ENCODE measurements at places on chromosomes 6 and 20.
A peak's percentile ranks its signal among the peaks of the same experiment; 100 is the strongest.

DNA sequence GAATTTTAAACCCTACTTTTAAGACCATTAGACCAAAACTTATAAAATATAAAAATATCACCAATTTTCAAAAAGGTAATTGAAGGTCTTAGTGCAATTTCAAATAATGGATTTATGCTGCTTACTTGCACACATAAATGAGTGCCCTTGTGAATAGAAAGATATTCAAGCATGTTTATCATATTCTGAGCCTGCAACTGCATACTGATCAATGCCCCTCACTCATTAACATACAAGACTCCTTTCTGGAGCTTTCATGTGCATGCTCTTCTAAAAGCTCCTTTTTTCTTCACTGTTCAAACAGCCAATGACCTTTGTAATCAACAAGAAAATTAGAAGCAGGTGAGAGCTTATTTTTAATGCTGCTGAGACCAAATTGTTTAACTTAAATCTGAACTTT lies 1139.3 kb downstream of the HACE1 start:
- no peak for DNase-seq

- DNase-seq, result no peak
These were observed 22.5 kb upstream of the PTGIS start for GRCh38 chr20:49590163-49591017.

DNA sequence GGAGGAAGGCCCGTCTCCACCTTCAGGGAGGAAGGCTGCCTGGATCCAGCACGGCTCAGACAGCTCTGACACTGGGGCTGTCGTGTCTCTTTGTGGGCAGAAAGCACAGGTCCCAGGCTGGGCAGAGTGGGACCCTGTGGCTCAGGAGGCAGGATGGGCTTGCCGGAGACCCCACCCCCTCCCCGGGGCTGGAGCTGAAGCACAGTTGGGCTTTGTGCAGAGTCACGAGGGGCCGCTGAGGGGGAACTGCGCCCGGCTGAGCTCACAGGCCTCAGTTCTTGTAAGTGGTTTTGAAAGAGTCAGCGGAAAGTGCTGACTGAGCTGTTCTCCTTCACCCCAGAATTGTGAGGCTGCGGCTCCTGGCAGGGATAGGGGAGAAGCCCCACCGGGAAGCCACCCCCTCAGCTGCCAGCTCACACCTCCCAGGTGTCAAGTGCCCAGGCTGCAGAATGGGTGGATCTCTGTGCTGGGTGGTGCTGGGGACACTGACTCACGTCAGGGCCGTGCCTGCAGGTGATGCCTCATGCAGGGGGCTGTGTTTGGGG lies 145.5 kb upstream of the RNF24 start:
- DNase-seq, result peak; percentile 67

DNA sequence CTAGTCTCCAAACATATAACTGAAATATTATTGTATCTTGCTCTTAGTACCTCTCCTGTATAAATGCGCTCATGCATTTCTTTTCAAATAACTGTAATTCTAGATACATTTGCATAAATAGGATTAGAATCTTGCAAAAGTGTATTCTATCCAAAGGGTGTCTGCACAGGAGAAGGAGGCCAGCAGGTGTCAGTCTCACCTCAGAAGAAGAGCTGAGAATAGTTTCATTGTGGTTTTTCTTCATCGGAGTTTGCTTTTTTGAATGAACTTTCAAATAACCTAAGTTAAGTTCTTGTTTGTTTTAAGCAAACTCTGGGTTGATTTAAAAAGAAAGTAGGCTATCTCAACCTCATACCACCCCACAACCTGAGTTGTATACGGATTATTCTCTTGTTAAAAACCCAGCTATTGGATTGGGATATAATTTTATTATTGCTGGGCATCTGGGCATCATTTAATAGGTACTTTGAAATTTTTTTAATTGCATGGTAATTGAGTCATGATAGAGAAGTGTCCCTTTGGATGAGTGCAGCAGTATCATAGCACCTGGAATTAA lies 125.0 kb upstream of the MLIP start:
- peak; percentile 81 for DNase-seq

GRCh38 chr6:16649241-16649640 lies 112.0 kb downstream of the ATXN1 start:
- DNase-seq, result no peak

DNA sequence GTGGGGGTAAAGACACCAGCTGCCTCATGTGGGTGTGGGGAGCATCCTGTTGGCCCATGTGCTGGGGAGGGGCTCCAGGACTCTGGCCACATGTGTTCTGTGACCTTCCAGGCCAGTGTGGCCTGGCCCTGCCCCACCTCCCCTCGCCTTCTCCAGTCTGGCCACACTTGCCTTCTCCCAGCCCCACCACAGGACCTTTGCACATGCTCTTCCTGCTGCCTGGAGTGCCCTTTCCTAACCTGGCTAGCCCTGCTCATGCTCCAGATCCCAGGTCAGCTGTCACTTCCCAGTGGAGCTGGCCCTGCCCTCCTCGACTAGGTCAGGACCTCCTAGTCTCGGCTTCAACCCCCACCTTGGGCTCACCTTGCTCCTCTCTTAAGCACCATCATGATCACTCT lies 183.8 kb downstream of the CDH4 start:
- no peak for DNase-seq

DNA sequence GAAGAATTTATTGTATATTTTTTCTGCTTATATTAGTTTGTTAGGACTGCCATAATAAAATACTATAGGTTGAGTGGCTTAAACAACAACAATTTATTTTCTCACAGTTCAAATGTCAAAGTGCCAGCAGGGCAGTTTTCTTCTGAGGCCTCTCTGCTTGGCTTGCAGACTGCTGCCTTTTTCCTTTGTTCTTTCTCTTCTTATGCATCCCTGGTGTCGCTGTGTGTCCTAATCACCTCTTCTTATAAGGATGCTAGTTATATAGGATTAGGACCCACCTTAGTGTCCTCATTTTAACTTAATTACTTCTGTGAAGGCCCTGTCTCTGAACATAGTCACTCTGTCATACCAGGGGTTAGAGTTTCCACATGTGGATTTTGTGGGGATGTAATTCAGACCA lies 354.4 kb downstream of the NKAIN2 start:
- no peak for DNase-seq

DNA sequence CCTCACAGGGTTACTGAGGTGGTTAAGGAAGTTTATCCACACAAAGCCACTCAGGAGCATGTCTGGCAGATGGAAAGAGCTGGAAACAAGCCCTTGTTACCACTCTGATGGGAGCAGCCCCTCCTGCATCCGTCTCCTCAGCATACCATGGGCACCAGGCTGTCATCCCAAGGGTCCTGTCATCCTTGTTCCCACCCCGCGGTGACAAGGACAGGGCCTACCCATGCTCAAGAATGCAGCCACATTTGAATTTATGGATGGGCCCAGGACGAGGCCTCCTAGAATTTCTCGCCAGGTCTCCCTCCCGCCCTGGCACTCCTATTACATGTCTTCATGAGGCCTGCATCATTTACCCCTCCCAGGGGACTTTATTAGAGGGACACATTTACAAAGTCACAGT lies 60.0 kb downstream of the NPEPL1 start:
- no peak for DNase-seq

DNA sequence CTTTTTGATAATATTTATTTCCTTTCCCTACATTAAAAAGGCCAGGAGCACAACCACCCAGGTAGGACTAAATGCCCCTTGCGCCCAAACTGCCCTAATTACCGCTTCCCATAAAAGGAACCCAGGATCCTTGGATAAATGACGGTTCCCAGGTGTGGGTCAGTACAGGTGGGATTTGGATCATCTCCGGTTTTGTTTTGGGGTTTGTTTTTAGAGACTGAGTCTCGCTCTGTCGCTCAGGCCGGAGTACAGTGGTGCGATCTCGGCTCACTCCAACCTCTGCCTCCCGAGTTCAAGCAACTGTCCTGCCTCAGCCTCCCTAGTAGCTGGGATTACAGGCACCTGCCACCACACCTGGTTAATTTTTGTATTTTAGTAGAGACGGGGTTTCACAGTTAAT lies 28.4 kb downstream of the ZNF217 start:
- no peak for DNase-seq

DNA sequence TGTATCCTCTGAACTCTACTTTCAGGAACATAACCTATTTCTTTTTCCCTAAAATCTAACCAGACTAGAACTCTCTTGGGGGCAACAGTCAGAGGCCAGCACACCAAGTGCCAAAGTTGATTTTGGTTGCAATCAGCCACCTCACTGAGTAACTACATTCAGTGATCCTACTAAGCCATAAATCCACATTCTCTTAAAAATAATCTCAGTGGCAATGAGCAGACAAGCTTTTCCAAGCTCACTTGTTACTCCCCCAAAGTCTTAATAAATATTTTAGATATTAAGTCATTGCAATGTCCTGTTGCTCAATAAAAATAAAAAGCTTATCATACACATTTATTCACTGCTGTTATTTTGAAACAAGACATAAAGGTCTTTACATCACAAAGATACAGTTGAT lies 9.8 kb downstream of the RGS17 start:
- peak; percentile 61 for DNase-seq

GRCh38 chr6:133326584-133326983 lies 85.4 kb downstream of the EYA4 start:
- no peak for DNase-seq

DNA sequence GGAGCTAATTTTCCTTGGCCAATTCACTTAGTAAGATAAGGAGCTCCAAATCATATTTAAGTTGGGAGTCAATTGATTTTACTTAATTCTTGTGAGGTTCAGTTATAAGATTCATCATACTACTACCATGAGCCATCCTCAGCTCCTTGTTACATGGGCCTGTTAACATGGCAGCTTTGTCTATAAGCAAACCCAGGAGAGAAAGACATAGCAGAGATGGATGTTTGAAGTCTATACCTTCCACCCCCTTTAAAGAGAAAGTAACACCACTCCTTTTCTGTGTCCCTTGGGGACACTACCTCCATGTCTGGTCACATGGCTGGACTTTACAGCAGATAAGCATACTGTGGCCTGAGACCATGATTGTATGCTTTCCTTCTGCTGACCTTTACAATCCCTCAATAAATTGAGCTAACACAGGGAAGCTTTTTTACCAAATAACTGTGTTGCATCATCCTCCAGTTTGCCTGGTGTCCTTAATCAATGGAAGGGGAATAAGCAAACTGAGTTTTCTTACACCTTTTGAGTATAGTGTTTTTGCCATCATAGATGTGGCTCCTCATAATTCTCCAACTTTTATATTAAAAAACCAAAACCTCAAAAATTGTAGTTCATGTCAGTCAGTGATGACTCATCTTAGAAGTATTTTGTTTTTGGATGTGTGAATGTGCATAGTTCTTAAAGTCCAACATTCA lies 9.8 kb upstream of the ZNFX1 start:
- peak; percentile 82 for DNase-seq

- DNase-seq, result no peak
These were observed 41.1 kb downstream of the PTPN1 start for GRCh38 chr20:50551288-50551687.

GRCh38 chr6:3585320-3585935 lies 128.6 kb upstream of the SLC22A23 start:
- DNase-seq, result peak; percentile 91

GRCh38 chr6:170243791-170244291 lies 47.0 kb downstream of the DLL1 start:
- peak; percentile 18 for DNase-seq

GRCh38 chr6:36118550-36119107 lies 11.7 kb upstream of the MAPK13 start:
- DNase-seq, result no peak

- no peak for DNase-seq
These were observed 107.5 kb downstream of the DTNBP1 start for GRCh38 chr6:15555101-15556038.

GRCh38 chr6:40999569-40999968 lies 39.5 kb downstream of the UNC5CL start:
- DNase-seq, result peak; percentile 15

GRCh38 chr20:3996399-3996798 lies 19.0 kb downstream of the RNF24 start:
- no peak for DNase-seq

GRCh38 chr6:96073555-96073954 lies 57.8 kb downstream of the FUT9 start:
- DNase-seq, result no peak

GRCh38 chr6:164099269-164099865 lies 684.8 kb downstream of the QKI start:
- DNase-seq, result no peak

GRCh38 chr6:65546894-65547293 lies 160.1 kb downstream of the EYS start:
- DNase-seq, result no peak

DNA sequence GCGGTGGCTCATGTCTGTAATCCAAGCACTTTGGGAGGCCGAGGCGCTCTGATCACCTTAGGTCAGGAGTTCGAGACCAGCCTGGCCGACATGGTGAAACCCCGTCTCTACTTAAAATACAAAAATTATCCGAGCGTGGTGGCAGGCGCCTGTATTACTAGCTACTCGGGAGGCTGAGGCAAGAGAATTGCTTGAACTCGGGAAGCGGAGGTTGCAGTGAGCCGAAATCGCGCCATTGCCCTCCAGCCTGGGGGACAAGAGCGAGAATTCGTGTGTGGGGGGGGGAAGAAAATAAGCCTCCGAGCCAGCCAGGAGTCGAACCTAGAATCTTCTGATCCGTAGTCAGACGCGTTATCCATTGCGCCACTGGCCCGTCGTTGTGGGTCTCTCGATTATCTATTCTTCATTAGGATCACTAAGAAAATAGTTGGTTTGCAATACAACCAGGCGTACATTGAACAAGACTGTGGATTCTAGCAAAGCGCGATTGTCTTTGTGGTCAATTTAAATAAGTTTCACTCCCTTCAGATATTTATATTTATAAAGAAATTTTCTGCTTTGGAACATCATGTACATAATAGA lies 33.9 kb upstream of the PRSS16 start:
- DNase-seq, result peak; percentile 36

DNA sequence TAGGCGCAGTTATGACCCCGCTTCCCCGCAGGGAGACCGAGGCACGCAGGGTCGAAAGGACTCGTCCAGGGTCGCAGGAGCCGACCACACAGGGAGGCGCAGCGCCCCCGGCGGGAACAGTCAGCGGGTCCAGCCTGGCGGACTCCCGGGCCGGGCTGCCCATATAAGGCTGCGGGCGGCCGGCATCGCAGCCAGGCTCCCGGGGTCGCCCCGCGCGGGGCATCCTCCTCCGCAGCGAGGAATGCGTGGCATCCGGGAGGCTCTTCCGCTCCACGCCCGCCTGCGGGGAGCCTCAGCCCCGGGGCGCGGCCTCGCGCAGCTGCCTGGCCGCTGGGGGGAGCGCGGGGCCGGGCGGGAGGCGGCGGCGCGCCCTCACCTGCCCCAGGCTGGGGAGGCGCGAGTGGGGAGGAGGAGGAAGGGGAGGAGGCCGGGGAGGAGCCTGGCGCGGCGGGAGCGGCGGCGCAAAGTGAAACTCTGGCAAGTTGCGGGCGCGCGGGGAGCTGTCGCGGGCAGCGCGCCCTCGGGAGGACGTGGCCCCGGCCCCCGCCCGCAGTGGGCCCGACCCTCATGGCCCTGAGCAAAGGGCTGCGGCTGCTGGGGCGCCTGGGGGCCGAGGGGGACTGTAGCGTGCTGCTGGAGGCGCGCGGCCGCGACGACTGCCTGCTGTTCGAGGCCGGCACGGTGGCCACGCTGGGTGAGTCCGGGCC lies at the start of gene SYNJ2:
TSS of gene SYNJ2 (plus strand) at position 469 of the 707 bp plus-strand sequence. CDS start at position 568, 99 bp downstream.
- peak; percentile 89 for DNase-seq

GRCh38 chr20:44720997-44721784 lies 6.0 kb downstream of the CCN5 start:
- peak; percentile 90 for DNase-seq

GRCh38 chr6:12844284-12845223 lies 128.0 kb downstream of the PHACTR1 start:
- DNase-seq, result peak; percentile 17

GRCh38 chr6:139367810-139368351 lies 6.6 kb downstream of the CITED2 start:
- no peak for DNase-seq

Measured in iris pigment epithelial cell (primary cell).